Dorsolateral prefrontal cortex (tissue), 122 donors: ENCODE measurements at places on chromosomes 5 and 9.
A peak's percentile ranks its signal among the peaks of the same experiment; 100 is the strongest.

GRCh38 chr5:169165052-169165451, 135.9 kb downstream of the SLIT3 start:
- no peak for DNase-seq

DNA sequence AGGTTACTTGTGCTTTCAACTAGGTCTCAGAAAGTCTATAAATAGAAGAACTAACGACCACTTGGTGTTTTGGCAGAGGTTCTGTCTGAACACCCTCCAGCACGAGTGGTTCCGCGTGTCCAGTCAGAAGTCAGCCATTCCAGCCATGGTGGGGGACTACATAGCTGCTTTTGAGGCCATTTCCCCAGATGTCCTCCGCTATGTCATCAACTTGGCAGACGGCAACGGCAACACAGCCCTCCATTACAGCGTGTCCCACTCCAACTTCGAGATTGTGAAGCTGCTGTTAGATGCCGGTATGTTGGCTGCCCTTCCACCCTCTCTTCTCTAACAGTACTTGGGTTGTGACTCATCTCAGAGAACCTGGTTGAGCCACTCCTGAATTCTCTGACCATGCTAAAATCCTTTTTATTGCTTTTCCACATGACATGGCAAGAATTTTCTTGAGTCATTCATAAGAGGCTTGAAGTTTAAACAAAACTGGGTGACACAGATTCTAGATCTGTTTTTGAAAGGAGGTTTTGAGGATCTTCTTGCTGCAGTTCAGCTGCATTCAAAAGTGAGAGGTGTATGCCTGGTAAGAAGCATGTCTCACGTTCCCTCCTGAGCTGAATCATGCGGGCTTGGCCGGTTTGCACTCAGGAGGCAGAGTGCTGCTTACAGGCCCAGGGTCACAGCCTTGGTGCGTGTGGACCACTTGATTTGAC, 103.1 kb upstream of the DMRT1 start:
- DNase-seq, result no peak

DNA sequence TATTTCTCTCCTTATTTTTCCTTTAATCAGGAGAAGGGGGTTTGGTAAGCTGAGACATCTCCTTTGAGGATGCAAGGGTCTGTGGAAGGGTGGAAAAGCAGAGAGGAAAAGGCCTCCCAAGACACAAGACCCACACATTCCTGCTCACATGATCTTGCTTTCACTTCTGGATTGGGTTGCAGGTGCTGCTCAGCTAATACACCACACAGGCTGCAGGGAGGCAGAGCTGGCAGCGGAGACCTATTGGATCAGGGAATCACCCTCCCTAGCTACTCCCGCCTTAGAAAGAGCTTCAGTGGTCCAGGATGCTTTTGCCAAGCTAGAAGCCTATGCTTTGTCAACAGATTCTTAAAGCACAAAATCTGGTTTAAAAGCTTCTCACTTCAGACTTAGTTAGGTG, 87.6 kb upstream of the IL33 start:
- no peak for DNase-seq

DNA sequence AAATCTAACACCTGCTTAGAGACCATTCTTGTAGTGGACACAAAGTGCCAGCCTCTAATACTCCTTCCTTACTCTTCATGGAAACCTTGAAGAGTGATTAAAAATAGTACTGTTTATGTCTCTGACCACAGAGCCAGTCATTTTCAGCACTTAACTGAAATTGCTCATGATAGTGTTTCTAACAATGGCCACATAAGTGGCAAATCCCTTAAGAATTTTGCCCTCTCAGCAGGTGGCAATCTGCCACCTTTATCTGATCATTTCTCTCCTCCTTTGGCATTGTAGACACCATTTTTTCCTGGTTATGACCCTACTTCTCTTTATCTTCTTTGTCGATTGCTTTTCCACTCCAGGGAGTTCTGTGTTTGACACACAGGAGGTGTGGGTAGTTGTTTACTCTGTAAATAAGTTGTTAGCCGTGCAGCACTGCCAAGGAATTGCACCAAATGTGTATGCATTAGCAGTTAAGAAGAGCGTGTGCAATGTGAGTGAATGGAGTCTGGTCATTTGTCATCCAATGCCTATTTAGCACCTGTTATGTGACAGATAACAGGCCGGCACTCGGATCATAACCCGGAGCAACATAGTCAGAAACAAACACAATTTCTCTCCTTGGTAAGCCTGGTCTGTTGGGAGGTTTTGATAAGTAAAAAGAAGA, 36.8 kb upstream of the STARD4 start:
- DNase-seq, result no peak

DNA sequence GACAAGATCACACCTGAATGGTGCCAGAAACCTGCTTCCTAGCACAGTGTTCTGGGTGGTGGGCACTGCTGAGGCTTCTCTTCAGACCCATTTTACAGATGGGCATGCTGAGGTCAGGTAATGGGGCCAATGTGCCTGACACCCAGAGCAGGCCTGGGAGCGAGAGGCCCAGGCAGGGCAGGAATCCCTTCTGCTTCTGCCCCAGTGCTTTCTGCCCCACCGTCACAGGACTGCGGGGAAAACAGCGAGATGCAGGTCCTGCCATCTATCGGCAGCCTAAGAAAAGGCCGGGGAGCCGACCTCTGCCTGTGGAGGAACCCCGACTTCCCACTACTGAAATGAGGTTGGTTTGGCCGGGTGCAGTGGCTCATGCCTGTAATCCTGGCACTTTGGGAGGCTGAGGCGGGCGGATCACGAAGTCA, 22.8 kb upstream of the RNU6ATAC start:
- peak; percentile 32 for DNase-seq

GRCh38 chr5:14395411-14395810, 186.2 kb upstream of the OTULINL start:
- no peak for DNase-seq

DNA sequence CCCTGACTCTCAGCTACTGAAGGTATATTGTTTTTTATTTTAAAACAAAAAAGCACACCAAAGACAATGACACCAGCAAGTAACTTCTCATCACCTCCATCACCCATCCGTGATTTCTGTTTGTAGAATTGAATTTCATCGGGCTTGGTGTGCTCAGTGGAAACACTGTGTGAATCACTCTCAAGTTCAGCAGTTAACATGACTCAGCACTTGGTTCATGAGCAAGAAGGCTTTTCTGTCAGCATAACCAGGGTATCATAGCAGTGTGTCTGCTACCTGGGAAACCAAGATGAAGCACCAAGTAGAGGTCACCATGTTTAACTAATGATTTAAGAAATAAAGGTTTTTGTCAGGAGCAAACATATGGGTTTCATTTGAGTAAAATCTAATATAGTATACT, 123.7 kb downstream of the INSYN2B start:
- no peak for DNase-seq

DNA sequence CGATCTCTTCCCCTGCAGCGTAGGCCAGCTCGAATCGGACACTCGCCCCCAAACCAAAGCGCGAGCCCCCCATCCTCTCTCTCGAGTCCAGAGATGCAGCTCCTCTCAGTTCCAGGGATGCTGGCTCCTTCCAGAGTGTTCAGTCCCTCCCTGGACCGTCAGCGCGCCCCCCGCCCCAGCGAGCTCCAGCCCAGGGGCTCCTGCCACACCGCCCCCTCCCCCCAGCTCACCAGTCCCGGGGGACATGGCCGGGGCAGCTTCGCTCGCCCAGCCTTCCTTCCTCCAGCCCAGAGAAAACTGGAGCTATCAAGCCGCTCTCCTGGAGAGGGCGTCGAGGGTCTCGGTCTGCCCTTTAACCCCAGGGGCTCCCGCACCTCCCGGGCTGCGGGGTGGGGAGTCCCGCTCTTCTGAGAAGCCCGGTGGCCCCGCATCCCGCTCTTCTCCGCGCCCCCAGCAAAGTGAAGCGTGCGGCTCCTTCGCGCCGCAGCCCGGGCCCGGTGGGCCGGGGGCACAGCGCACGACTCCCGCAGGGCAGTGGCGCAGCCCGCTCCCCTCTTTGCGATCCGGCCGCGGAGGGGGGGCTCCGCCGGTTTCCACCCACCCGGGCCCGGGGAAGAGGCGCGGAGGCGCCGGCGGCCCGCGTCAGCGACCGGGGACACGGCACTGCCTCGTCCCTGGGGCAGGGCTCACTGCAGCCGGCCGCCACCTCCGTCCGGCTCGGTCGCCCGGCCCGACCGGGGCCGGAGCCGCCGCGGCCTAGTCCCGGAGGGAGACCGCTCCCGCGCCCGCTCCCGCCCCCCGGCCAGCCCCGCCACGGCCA, 587 bp downstream of the MIER3 start:
- DNase-seq, result peak; percentile 20

GRCh38 chr5:111129938-111130337, 37.8 kb downstream of the WDR36 start:
- DNase-seq, result no peak

DNA sequence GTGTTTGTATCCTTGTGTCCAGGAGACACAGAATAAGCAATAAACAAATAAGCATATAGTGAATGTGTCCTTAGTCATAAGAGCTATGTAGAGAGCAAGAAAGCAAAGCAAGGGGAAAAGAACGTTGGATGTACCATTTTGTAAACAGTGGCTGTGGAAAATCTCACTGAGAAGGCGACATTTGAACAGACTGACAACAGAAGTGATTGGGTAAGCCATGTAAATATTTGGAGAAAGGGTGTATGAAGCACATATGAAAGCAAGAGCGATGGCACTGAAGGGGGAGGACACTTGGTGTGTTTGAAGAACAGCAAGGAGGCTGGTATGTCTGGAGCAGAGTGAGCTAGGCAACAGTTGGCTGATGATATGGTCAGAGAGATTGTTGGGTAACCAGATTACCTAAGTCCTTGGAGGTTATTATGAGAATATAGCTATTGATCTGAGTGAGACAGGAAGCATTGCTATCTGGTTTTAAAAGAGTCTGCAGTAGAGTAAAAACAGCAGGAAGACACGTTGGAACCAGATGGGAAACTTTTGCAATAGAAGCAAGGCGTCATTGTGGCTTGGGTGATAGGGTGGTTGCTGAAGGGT, 115.5 kb upstream of the IL7R start:
- no peak for DNase-seq
